Foreskin melanocyte (primary cell): ENCODE measurements at places on chromosomes 4 and X.
A peak's percentile ranks its signal among the peaks of the same experiment; 100 is the strongest.

DNA sequence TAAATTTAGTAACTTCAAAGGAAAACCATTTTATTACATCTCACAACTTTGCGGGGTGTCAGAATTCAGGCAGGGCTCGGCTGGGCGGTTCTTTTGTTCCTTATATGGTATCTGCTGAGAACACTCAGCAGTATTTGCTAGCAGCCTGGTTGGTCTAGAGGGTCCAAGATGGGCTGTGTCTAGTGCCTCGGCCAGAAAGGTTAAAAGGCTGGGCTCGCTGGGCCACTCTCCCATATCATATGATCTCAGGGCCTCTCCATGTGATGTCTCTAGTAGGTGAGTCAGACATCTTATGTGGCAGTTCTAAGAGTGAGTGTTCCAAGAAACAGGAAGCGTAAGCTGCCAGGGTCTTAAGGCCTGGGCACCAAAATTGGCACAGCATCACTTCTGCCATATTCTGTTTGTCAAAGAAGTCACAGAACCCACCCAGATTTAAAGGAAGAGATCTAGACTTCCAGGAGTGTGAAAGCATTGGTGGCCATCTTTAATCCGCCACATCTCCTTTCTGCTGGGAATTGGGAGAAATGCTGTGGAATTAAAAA, 100.9 kb upstream of the ATP6AP2 start:
- DNase-seq = no peak

- DNase-seq = no peak
Observed at GRCh38 chr4:22695029-22695428, 2.3 kb downstream of the GBA3 start.

DNA sequence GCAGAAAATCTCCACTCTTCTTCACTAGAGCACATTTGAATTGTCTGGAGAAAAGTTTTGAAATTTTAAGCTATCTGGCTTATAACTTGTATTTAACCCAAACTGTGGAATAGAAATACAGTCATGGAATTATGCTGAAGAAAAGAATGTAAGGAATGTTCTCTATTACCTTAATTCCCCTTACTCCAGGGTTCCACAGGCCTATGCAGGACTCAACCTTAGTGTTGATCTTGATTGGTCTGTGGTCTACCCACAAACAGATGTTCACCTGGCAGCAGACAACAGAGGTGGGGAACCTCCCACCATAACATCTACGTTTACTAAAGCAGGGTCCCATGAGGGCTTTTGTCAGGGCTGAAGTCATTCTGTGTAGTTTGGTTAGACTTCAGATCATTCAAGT, 189.3 kb upstream of the GPRIN3 start:
- no peak for DNase-seq

DNA sequence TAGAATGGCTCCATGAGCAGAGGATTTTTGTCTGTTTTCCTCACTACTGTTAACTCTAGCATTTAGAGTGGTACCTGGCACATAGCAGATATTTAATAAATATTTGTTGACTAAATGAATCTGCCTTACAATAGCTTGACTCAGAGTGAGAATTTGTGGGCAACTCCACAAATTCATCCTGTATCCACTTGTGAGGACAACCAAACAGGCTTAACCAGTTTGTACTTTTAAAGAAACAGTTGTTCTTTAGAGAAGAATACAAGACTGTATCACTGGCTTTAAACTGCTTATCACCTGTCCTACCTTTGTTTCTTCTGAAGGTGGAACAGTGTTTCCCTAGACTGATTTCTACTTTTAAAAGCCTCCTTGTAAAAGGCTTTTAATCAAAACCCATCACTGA, 141.3 kb upstream of the SH3RF1 start:
- DNase-seq = no peak

DNA sequence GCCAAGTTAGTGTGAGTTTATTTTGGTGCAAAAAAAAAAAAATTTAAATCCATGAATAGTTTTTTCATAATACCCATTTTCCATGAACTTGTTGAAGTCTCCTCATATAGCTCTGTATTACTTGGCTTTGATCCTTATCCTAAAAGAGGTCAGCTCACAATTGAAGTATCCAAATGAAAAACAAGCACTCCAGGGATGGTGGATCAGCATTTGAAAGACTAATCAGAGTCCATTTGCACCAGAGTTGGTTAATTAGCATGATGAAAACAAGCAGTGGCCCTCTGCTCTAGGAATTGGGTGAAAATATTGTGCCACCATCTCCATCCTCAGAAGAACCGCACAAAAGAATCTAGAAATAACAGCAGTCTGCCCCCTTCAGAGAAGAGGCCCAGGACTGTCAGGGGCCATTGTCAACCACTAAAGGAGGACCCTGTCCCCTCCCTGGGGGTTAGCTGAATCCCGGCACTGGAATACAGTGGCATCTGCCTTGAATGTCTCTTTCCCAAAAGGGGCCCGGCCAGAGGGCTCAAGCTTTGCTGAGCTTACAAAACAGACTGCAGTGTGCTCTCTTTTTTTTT, 24.7 kb downstream of the SH3KBP1 start:
- DNase-seq = no peak

DNA sequence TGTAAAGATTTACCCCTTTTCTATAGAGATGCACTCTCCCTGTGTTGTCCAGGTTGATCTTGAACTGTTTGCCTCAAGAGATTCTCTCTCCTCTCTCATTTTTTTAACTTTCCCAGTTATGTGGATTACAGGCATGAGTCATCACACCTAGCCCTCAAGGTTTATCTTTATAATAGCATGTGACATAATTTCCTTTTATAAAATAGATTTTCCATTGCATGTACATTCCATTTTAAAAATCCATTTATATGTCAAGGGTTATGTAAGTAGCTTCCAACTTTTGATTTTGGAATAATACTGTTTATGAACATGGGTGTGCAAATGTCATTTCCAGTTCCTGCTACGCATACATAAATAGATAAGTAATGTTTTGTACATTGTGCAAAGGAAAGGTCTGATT, 20.6 kb downstream of the ZNF721 start:
- DNase-seq = no peak

DNA sequence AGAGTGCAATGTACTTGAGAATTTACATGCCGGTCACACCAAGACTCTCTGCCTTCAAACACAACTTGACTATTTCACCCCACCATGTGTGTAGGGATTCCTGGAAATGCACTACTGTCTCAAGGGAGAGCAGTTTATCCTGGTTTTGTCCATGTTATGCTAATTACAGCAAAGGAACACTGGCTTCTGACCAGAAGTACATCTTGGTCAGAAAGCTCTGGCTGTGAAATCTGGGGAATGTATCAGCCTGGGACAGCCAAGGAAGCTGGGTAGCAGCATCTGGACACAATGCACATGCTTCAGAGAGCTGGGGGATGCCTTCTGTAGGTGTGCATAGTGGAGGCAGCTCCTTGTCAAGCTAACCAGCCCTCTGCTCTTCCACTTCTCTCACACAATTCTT, 1432.6 kb upstream of the TENM3 start:
- DNase-seq = no peak

GRCh38 chr4:156615066-156615531, 356.5 kb downstream of the PDGFC start:
- no peak for DNase-seq

DNA sequence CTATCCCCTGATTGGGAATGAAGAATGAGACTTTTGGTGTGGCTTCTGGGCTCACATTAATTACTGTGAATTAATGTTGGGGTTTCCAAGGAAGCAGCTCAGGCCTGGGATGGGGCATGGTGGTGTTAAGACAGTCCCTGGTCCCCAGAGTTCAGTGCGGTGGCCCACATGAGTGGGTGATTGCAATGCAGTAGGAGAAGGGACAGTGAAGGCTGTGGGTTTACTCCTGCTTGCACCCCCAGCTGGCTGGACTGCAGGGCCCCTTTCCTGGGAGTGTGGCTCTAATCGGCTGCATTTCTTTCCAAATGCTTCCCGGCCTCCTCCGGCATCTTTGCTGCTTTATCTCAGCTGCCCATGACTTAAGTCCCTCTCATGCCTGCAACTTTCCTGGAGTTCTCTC, 28.2 kb upstream of the GPR78 start:
- DNase-seq = no peak

DNA sequence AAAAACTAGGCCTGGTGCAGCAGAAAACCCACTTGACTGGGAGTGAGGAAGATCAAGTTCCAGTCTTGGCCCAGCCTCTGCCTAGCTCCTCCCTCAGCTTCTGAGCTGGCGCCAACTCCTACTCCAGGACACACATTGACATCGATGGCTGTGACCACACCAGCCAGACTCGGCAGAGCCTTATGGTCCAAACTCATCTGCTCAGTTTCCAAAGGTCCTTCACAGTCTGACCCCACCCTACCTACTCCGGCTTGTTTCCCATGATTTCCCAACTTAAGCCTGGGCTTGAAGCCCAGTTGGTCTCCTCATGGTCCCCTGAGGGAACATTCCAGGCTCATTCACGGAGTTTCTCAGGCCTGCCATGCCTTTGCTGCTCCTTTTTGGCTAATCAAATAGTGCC, 10.1 kb downstream of the ELF4 start:
- no peak for DNase-seq

DNA sequence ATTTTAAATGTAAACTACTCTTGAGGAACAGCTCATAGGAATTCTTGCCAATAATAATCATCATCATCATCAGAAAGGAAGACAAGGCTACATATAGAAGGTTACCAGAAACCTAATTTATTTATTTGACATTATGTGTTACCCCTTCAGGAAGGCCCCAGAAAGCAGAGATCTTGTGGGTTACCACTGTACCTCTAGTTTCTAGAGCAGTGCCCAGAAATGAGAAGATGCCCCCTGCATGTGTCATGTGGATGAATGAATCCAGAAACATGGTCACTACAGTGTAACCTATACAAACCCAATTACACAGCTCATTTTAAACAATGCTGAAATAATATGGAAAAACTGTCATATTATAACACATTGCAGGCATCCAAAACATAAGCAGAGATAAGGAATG, 70.4 kb downstream of the ARAP2 start:
- no peak for DNase-seq

DNA sequence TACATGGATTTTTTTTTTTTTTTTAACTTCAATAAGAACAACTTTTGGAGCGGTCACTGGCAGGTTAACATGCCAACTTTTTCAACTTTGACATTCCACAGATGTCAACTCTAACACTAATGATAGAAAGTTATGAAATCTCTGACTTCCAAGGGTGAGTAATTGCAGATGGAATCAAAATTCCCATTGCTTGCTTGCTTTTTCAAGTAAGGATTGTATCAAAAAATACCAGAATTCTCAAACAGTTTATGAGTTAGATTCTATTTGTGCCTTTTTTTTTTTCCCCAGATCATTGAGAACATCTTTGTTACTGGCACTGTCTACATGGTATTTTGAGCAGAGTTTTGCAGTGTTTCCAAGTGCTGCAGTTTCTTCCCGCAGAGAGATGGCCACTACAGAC, 50.3 kb upstream of the OTUD4 start:
- DNase-seq = no peak

DNA sequence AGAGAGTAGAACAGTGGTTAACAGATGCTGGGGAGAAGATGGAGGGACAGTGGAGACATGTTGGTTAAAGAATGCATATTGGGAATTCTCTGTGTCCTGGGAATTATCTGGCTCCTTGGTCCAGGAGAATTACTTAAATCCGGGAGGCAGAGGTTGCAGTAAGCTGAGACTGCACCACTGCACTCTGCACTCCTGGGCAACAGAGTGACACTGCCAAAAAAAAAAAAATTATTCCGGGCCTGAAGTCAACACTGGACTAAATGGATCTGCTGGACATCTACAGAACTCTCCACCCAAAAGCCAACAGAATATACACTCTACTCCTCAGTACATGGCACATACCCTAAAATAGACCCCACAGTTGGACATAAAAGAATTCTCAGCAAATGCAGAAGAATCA, 400.0 kb upstream of the CXorf51B start:
- no peak for DNase-seq

DNA sequence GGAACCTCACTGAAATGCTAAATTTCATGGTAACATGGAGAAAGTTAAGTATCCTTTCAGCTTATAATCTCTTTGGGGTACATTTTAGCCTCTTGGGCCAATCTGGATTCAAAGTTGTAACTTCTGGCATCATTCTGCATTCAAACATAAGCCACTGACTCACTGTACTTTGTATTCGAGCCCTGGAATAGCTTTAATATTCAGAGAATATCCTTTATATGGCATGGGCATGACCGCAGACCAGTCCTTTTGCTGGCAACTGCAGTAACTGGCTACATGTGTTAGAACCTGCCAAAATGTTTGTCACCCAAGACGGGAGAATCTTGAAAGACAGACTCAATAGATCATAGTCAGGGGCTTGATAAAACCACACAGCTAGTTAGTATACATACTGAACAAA, 3.3 kb downstream of the GASK1B start:
- DNase-seq = no peak

DNA sequence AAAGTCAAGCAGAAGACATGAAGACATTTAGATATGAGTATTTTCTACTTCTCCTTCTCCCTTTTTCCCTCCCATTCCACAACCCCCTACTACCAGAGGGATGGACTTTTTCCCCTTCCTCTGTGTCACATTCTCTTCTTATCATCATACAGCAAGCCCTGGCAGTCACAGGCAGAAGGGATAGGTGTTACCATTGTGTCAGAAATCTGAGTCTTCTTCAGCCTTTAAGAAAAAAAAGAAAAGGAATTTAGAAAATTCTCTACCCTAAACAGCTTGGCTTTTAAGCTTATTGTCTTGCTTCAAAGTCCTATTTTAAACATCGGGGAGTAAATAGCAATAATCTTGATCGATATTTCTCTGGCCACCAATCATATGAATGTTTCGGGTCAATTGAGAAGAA, 30.9 kb upstream of the ADH1C start:
- DNase-seq = no peak

DNA sequence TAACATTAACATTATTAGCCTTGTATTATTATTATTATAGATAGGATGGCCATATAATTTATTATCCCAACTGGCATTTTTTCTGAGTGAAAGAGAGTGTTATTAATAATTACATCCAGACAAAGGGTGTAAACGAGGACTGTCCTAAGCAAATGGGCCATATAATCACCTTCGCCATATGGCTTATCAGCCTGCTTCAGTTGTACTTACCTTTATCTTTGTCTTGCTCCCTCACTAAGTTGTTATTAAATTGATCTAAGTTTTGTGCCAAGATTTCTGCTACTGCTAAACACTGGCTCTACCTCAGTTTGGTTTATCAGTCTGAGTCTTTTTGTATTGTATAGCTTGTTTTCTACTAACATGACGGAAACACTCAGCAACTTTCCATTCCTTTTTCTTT, 76.9 kb downstream of the STIM2 start:
- no peak for DNase-seq

- DNase-seq = peak; percentile 54
Observed at GRCh38 chr4:61911313-61911756, 711.2 kb downstream of the ADGRL3 start.

DNA sequence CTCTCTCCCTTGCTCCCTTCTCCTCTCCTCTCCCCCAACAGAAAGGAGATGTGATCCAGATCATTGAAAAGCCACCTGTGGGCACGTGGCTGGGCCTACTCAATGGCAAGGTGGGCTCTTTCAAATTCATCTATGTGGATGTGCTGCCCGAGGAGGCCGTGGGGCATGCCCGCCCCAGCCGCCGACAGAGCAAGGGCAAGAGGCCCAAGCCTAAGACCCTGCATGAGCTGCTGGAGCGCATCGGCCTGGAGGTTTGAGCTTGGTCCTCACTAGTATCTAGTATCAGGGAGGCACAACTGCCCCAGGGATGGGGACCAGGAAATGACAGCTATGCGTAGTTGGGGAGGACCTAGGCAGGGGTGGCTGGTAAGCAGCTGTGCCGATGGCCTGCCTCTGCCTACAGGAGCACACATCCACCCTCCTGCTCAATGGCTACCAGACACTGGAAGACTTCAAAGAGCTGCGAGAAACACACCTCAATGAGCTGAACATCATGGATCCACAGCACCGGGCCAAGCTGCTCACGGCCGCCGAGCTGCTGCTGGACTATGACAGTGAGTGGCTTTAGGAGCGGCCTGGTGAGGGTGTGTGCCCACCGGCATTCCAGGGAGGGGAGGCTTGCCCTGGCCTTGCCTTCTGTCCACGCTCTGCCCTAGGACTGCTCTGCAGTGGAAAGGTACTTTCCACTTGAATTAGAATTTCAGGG, 13.0 kb downstream of the SASH3 start:
- DNase-seq = no peak
